Stimulated activated CD4-positive, alpha-beta T cell treated with anti-CD3 and anti-CD28 coated beads, Interleukin-12 subunit alpha, Interleukin-12 subunit beta, amount 100 ng/mL, for 24 hours (primary cell): ENCODE measurements at places on chromosomes 2 and 18.

DNA sequence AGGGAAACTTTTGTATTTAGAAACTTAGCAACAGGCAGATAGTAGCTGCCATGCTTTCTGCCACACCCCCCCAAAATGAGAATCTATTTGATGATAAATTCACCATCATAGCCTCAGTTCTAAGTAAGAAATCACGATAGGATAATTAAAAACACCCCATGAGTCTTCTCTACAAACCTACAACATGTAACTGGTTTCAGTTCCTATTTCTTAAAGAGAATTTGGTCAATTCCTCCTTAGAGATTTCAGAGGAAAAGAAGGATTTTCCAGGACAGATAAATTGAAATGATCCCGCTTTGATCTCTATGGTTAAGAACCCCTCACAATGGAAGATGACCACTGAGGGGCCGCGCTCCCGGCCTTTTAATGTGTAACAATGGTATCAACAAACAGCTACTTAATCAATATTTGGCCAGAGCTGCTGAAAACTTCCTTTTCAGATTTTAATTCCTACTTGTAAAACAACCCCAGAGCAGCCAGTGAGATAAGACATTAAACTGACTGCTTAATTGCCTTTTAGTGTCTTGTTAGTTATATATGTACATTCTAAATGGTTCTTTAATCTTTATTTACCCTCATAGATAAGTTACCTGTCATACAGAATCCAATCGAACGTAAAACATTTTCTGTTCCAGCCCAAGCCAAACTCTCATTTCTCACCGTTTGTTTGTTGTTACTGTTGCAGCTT, 10.1 kb downstream of the PAX3 start:
- DNase-seq = no peak

DNA sequence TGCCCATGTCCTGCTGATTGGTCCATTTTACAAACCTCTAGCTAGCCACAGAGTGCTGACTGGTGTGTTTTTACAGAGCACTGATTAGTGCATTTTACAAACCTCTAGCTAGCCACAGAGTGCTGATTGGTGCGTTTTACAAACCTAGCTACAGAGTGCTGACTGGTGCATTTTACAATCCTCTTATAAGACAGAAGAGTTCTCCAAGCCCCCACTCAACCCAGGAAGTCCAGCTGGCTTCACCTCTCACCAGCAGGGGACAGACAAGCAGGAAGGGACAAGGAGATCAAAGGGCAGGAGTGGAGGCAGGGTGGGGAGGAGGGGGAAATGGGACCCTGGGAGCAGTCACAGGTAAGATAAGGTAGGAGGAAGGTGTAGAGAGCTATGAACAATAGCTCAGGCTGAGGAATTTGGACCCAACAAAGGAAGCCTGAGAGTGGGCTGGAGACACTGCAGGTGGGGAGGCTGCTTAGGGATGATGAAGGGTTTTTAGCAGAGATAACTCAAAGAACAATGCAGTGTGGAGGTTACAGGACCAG, 37.1 kb downstream of the SH2D6 start:
- DNase-seq = no peak

DNA sequence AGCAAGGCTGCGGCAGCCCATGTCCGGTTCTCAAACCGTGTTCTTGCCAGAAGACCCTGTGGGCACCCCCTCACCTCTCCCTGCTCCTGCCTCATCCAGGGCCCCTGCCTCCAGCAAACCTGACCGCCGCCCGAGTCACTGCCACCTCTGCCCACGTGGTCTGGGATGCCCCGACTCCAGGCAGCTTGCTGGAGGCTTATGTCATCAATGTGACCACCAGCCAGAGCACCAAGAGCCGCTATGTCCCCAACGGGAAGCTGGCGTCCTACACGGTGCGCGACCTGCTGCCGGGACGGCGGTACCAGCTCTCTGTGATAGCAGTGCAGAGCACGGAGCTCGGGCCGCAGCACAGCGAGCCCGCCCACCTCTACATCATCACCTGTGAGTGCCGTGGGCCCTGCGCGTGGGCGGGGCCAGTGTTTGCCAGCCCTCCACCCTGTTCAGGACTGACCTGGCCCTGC, 32.2 kb downstream of the MTERF4 start:
- DNase-seq = no peak

GRCh38 chr18:830315-830901, 18.4 kb upstream of the YES1 start:
- no peak for DNase-seq

DNA sequence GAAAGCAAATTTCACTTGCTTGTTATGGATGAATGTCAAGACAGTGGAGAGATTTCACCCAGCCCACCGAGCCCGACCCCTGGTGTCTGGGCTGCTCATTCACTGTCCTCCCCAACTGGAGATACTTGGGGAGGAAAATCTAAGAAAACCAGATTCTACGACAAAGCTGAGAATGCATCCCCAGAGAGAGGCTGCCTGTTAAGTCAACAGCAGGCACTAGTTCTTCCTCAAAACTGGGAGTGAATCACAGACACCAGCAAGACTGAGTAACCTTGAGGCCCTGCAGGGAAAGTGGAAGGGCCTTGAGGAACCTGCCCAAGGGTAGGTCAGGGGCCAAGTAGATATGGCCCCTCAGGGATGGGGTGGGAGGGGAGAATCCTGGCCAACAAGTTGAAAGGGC, 34.2 kb upstream of the MLPH start:
- no peak for DNase-seq

GRCh38 chr2:167756446-167756845, 490.9 kb downstream of the STK39 start:
- no peak for DNase-seq

GRCh38 chr2:234580686-234581085, 83.8 kb upstream of the ARL4C start:
- no peak for DNase-seq

GRCh38 chr18:79458917-79459803, 63.4 kb downstream of the NFATC1 start:
- DNase-seq = no peak

DNA sequence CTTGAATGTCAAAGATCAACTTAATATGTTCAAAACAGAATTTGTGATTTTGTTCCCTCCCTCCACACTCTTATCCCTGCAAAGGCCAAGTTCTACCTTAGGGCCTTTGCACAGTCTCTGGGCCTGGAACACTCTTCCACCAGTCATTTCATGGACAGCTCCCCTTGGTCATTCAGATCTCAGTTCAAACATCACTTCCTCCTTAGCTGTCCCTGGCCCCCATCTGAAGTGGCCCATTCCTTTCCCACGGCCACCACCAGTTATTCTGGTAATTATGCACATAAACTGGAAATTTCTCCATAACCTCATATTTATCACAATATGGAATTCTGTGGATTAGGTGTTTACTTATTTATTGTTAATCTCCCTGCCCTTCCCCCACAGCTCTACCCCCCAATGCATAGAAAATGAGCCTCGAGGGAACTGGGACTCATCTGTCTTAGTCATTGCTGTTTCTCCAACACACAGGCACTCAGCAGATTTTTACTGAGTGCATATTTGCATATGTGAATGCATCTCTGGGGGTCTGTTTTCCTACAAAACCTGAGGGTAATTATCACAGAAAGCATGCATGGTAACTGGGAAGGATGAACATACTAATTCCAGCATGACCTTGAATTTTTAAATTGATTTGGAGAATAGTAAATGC, 35.5 kb upstream of the SPTBN1 start:
- DNase-seq = no peak

DNA sequence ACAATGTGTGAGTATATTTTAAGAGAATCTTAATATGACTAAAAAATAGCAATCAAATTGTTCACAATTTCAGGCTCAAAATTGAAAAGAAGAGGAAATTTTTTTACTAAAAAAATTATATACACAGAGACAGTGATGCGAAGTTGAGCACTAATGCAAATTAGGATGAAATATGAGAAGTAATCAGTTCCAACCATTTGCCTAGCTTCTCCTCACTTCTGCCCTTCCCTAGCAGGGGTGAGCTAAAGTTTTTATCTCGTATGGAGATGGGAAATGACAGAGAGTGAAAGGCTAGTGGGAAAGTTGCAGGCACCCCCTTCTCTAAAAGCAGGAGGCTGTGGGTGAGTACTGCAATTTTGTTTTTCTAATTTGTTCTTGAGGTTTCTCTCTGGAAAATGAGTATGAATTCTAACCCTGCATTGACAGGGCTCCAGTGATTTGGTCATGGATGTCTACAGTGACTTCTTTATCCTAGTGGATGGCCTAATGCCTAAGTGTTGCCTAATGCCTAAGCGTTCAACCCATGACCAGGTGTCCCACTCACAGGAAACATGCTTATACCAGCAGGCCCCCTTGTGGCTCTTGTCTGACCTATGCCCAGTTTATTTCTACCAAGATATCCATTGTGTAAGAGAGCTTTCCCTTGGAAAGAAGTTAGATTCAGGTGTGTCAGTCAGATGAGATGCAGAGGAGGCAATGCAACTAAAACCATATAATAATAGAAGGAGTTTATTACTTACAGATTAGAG, 78.0 kb upstream of the HNMT start:
- no peak for DNase-seq

DNA sequence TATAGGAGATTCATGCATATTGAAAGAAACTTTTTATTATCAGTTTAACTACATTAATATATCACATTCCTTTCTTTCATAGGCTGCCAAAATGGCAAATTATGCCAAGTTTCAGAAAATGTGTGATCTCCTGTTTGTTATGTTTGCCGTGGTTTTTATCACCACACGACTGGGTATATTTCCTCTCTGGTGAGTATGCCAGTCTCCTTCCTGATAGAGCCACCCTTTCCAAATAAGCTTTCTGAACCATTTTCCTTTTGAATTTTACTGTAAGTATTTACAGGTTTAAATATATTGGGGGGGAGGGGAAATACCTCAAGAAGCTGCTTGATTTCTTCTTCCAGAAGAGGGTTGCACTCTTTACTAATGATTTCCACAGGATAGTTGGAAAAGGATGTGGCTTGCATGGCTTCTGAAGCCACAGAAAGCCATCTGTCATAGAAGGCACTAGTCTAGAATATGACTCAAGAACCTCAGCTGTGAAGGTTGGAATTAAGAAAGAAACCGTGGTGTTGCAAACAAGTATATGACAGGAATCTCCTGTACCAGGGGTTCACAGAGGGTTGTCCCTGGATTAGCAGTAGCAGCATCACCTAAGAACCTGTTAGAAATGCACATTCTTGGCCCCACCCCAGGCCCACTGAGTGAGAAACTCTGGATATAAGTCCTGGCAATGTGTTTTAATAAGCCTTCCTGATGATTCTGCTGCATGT, 84.5 kb upstream of the NOSTRIN start:
- DNase-seq = no peak

- DNase-seq = no peak
Observed at GRCh38 chr2:208466151-208466919, 59.7 kb downstream of the PTH2R start.

- no peak for DNase-seq
Observed at GRCh38 chr2:78431241-78431640, 594.3 kb upstream of the REG3G start.

- no peak for DNase-seq
Observed at GRCh38 chr2:96386470-96386869, 50.9 kb downstream of the NCAPH start.

GRCh38 chr2:198326431-198326830, 522.0 kb downstream of the PLCL1 start:
- no peak for DNase-seq

GRCh38 chr2:46239847-46240181, 57.4 kb upstream of the EPAS1 start:
- DNase-seq = peak; percentile 39

- DNase-seq = no peak
Observed at GRCh38 chr2:113977660-113978523, 88.0 kb downstream of the ACTR3 start.

DNA sequence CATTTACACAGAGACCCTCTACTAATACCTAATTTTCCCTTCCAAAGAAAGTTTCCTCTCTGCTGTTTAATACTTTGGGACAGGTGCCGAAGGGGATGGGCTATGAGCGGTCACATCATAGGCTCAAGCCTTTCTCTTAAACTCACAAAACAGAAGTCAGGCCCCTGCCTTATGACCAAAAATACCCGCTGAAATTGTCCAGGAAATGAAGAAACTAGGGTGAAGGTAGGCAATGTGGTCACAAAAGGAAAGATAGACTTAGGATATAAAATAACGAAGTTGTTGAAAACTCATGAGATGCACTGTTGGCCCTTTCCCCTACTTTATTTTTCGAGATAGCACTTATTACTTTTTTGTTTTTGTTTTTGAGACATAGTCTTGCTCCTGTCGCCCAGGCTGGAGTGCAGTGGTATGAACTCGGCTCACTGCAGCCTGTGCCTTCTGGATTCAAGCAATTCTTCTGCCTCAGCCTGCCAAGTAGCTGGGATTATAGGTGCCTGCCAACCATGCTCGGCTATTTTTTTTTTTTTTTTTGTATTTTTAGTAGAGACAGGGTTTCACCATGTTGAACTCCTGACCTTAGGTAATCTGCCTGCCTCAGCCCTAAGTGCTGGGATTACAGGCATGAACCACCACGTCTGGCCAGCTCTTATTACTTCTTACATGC, 16.3 kb downstream of the SLC8A1 start:
- DNase-seq = no peak

DNA sequence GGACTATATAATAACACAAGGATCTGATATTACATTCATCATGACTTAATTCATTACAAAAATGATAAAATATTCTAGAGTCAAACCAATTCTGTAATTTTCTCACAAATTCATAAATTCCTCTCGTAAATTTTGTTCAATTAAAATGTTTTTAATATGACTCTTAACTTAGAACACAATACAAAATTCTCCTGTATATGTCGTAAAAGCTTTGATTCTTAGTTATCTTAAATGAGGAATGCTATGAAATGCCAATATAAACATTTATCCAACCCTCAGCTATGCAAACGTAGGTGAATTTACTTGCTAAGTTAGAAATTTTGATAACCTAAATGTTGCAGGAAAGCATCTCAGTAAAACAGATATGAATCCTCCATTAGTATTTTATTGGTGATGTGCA, 28.9 kb downstream of the ARHGAP15 start:
- DNase-seq = no peak

DNA sequence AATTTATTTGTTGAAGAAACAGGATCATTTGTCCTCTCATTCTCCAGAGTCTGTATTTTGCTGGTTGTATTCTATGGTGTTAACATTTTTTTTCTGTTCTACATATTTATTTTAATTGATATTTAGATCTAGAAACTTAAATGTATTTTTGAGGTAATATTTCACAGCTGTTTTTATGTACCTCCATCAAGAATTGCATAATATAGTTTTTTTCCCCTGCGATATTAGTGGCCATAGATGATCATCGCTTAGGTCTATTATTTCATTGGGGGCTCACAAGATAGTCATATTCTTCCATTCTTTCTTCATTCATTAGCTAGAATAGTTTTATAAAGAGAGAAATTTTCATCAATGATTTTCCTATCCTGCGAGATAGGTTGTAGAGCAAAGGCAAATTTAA, 89.3 kb downstream of the PARD3B start:
- DNase-seq = no peak

DNA sequence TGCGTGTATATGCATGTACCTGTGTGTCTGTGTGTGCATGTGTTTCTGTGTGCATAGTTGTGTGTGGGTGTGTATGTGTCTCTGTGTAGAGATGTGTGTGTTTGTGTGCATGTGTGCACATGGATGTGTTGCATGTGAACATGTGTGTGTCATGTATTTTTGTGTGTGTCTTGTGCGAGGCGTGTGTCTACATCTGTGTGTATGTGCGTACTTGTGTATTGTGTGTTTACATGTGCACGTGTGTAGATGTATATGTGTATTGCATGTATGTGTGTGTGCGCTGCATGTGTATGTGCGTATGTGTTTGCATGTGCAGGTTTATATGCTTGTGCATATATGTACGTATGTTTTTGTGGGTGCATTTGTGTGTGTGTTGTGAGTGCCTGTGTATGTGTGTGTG, 735.2 kb downstream of the GALR1 start:
- DNase-seq = no peak

- DNase-seq = no peak
Observed at GRCh38 chr18:56962322-56962721, 184.6 kb upstream of the BOD1L2 start.
